ENCODE measurements at places on chromosomes 13 and 19. TPM values are rescaled to one million over a fixed set of nuclear protein-coding genes. Genes with fewer than 3 reads are reported as not detected.

The RFX2 gene
- total RNA-seq, result 12.5 TPM

The CEACAM16 gene
- total RNA-seq, result not detected

The RINL gene
- total RNA-seq, result 7.1 TPM

The ZNF552 gene
- total RNA-seq, result 5.7 TPM

The RASL11A gene
- 1.7 TPM for total RNA-seq

The GPC5 gene
- 5.4 TPM for total RNA-seq

The PRKCSH gene
- total RNA-seq, result 86.7 TPM

The NDUFB7 gene
- 280 TPM for total RNA-seq

The ARL11 gene
- 0.92 TPM for total RNA-seq

The MYO16 gene
- total RNA-seq, result 12.2 TPM

The HOOK2 gene
- 68.5 TPM for total RNA-seq

The DCT gene
- 0.62 TPM for total RNA-seq

The LGALS14 gene
- total RNA-seq, result not detected

The KRTDAP gene
- 9.6 TPM for total RNA-seq

The CCDC169 gene
- 5.5 TPM for total RNA-seq

The FLT1 gene
- total RNA-seq, result 46.3 TPM

The CGB1 gene
- not detected for total RNA-seq

The CGB8 gene
- not detected for total RNA-seq

The PEG3 gene
- 332 TPM for total RNA-seq

The KCNK6 gene
- total RNA-seq, result 2.8 TPM

The ZNF100 gene
- 10.5 TPM for total RNA-seq

The GNG8 gene
- not detected for total RNA-seq

The DIAPH3 gene
- 6.3 TPM for total RNA-seq

The ZNF235 gene
- 10.9 TPM for total RNA-seq

The F10 gene
- total RNA-seq, result 21.4 TPM

The PCP2 gene
- not detected for total RNA-seq

The FCAR gene
- 2.6 TPM for total RNA-seq

The LGALS7B gene
- 25.7 TPM for total RNA-seq

The SOX1 gene
- total RNA-seq, result not detected

The ZNF296 gene
- not detected for total RNA-seq

The NLRP5 gene
- total RNA-seq, result not detected

The KLK13 gene
- total RNA-seq, result 4.8 TPM

The CXCL17 gene
- 2.2 TPM for total RNA-seq

The IGFL2 gene
- 0.82 TPM for total RNA-seq

The HIPK4 gene
- not detected for total RNA-seq

The OR7D2 gene
- total RNA-seq, result not detected

The KANK2 gene
- 236 TPM for total RNA-seq

The MEF2B gene
- not detected for total RNA-seq

The S1PR4 gene
- 1.0 TPM for total RNA-seq

The RFPL4AL1 gene
- not detected for total RNA-seq

The LMTK3 gene
- total RNA-seq, result 0.92 TPM

The NUP58 gene
- total RNA-seq, result 128 TPM

The LHFPL6 gene
- total RNA-seq, result 65.6 TPM

The SIGLEC11 gene
- total RNA-seq, result 0.92 TPM

The ZSCAN4 gene
- total RNA-seq, result not detected

The SLITRK1 gene
- 0.10 TPM for total RNA-seq

The ZNF607 gene
- 12.4 TPM for total RNA-seq

The NAPSA gene
- total RNA-seq, result 0.51 TPM

The BRME1 gene
- total RNA-seq, result 3.1 TPM

The WDR88 gene
- total RNA-seq, result not detected

The TPT1 gene
- 4,609 TPM for total RNA-seq

The ZIK1 gene
- 11.2 TPM for total RNA-seq
